M059J (cell line): ENCODE measurements at places on chromosomes 11 and 22. TPM values are rescaled to one million over a fixed set of nuclear protein-coding genes. Genes with fewer than 3 reads are reported as not detected.

DNA sequence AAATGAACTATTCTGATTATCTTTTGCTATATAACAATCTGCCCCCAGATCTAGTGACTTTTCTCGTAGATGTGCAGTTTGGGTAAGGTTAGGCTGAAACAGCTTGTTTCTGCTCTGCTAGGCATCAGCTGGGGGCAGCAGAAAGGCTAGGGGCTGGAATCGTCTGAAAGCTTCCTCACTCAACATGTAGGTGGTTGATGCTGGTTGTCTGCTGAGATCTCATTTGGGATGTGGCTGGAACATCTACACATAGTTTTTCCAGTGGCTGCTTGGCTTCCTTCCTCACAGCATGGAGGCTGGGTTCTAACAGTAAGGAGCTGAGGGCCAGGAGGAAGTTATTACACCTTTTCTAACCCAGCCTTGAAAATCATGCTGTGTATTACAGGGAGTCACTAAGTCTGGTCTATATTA lies 30.2 kb downstream of the USP47 start:
- DNase-seq: peak; percentile 19

DNA sequence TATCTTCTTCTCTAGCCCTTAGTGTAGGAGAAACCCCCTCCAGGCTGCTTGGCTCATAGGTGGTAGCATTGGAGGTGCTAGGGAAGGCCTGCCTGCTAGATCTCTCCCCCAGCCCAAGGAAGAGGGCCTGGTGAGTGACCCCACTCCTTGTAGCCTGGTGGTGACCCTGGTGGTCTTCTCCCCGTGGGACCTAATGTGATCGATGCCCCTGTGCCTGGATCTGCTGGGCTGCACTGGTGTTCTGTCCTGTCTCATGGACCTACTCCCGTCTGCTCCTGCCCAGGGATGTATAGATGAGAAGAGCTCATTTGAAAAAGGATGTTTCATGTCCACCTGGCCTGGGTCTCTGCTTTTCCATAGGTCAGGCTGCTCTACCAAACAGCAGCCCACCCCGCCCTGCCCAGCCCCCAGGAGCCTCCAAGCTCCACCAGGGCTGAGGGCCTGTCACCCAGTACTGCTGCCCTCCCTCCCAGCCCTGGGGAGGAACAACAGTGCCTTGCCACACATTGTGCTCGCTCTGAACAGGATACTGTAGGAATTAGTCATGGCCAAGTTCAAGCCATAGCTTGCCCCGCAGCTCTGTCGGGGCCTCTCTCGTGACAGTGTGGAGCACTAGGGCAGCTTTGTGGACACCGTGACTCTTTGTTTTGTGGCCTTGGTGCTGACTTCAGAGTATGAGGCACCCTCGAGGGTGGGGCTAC lies 19.7 kb downstream of the SLC37A2 start:
- peak; percentile 97 for DNase-seq

DNA sequence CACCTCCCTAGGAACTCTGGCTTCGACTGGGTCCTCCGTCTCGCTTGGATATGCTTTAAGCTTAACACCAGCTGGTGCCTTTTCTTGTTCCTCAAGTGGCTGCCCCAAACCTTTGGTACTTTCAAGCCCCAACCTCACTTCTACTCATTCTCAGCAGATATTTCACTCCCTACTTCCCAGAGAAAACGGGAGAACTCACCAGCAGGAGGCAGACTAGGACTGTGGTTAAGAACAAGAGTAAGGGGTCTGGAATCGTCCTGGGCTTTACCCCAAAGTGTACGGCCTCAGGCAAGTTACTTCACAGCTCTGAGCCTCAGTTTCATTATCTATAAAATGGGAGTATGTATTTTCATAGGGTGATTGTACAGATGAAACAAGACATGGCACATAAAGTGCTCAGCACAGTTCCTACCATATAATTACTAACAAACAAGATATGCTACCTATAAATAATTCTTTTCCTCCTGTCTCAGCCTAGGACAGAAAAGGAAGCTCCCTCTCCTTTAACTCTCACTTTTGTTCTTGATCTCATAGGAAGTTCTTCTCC lies 37.8 kb downstream of the PAMR1 start:
- DNase-seq: peak; percentile 43

- peak; percentile 37 for DNase-seq
Measured at GRCh38 chr22:41092847-41093411, 537 bp downstream of the EP300 start.

GRCh38 chr11:67247946-67248550 lies 18.2 kb upstream of the GRK2 start:
- no peak for DNase-seq

GRCh38 chr22:35544189-35544588 lies 3.6 kb downstream of the RASD2 start:
- DNase-seq: no peak

DNA sequence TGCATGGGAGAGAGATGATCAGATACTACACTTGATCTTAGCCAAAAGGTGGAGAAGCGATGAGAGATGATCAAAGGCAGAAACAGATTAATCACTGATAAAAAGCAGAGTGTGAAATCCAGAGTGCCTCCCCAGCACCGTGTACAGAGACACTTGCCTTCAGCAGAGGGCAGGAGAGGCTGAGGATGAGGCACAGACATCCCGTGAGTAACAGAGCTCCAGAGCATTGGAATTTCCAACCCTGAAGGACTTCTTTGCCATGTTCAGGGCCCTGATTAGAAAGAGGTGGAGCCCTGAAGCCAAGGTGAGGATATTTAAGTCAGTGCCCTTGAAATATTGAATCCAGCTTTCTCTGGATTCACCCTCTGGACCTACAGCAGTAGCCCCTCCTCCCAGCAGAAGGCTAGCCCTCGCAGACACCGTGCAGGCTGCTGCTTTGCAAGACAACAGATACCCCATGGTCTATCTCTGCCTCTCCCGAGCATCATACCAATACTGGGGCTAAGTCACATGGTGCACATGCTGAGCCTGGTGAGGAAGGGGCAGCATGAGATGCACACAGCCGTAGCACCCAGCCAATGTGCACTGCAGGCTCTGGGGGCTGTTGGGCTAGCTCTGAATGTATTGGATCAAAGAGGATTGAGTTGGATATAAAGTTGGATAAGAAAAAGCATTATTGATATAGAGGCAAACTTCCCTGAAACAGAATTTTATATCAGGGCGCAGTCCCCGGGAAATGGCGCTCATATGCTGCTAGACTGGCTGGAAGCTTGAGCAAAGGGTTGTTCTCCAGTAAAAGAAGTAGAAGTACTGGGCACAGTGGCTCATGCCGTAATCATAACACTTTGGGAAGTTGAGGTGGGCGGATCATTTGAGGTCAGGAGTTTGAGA lies 200.3 kb upstream of the B3GAT1 start:
- no peak for DNase-seq

GRCh38 chr11:117792241-117792640 lies 4.8 kb downstream of the DSCAML1 start:
- no peak for DNase-seq

GRCh38 chr11:76769645-76770586 lies 13.2 kb upstream of the TSKU start:
- peak; percentile 86 for DNase-seq

DNA sequence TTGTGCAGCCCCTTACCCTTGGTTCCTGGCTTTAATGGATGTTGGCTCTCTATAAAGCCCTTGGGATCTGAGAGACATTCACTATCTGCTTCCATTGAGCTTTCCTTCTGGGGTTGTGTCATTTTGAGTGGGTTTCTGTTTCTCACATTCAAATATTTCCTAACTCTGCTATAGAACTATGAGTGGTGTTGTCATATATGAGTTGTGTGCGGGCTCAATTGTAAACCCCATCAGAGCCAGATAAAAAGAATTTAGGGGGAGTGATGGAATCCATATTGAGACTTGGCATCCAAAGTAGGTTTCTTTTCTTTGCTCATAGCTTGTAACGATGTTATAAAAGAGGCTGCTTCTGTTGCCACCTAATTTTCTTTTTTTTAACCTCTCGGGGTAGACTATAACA lies 41.8 kb upstream of the SPON1 start:
- no peak for DNase-seq

DNA sequence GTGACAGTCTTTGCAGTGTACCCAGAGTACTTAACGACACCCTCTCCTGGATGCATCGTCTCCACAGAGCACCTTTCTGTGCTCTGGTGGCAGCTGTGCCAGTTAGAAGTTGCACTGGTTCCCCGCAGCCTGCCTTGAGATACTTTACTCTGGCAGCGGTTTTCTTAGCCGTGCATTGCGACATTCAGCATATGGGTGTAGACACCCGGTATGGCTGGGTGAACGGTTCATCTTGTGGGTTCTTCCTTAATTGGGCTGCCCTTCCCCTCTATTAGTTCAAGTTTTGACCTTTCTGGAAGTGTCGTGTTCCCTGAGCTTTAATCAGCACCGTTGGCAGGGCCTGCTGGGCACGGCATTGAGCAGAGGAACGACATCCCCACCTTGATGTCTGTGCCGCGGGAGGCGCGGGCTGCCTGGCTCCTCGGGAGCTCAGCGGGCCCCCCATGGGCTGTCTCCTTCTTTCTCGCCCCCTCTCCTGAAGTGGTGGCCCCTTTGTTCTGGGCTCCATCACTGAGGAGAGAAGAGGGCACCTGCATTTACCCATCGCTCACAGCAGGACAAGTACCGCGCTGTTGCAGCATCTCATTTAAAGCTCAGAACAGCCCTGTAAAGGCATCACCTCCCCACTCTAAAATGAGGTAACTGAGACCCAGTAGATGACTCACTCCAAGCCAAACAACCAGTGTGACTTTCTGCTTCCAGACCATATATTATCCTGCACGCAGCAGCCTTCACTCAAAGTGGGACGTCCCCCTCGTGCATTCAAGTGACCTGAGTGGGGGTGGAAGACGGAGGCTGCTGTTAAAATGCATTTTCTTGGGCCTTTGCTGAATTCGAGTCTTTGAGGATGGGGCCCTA lies 13.3 kb downstream of the FAM83F start:
- no peak for DNase-seq

DNA sequence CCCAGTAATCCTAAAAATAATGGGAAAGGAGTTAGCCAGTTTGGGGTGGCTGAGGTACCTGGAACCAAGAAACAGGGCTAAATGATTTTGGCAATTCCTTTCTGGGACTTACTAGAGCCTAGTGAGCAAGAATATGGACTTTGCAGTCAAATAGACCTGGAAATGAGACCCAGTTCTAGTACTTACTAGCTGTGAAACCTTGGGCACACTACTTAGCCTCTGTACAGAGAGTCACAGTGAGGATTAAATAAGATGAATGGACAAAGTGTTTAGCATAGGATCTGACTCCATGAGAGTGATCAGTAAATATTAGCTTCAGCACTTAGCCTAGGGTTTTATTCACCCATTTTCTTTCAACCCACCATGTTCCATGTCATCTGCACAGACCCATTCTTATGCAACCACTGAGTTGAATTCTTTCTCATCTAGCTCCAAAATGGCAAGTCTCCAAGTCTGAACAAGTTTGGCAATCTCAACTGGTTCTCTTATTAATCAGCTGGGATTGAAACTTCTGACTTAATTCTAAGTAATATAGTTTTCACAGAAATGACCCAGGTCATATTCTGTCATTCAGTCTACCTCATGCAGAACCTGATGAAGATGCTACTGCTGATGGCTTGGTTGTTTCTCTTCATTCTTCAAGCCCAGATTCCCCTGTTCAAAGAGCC lies 15.0 kb upstream of the SORL1 start:
- DNase-seq: no peak

DNA sequence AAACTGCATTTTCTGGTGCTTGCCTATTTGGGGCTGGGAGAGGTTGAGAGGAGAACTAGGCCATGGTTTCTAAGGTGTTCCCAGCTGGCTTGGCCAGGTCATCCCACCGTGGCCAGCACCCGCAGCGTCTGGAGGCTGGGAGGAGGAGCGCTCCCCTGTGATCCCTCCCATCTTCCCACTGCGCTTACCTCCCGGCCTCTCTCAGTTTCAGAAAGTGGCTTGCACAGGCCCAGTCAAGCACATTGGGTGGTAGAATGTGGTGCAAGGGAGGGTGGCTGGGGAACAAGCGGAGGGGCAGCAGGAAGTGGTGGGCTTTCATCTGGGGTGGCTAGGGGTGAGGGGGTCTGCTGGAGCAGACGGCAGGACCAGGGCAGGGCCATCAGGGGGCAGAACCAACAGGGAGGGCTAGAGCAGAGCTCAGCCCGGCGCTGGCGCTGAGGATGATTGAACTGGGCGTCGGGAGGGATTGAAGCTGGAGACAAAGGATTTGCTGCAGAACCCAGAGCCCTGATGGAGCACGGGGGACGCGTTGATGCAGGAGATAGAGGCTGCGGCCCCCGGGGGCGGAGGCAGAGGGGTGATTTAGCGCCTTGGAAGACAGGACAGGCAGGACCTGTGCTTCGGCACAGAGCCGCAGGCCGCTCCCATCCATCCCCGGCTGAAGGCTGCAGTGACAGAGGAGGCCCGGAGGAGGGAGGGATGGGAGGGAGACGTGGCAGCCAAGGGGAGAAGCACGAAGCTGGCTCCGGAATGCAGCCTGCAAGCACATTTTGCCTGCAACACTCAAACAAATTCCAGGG lies 76.0 kb downstream of the TRIM29 start:
- no peak for DNase-seq

GRCh38 chr11:115222863-115223530 lies 281.2 kb downstream of the CADM1 start:
- peak; percentile 31 for DNase-seq

GRCh38 chr11:7673724-7674434 lies 579 bp upstream of the CYB5R2 start:
- DNase-seq: no peak

DNA sequence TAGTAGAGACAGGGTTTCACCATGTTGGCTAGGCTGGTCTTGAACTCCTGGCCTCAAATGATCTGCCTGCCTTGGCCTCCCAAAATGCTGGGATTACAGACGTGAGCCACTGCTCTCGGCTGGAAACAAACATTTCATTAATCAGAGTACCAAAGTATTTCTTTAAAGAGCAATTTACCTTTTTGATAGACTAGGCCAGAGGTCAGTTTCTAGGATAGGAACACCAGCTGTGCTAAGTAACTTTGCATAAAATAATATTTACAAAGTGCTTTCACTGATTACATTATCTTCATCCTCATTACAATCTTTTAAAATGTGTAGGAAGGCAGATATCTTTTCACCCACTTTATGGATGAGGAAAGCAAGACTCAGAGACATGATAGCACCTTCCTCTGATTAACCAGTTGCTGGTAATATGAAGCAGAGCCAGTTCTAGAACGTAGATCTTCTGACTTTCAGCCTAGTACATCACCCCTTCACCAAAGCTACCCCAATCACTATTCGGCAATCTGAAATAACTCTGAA lies 355.2 kb downstream of the SOX6 start:
- no peak for DNase-seq

- DNase-seq: no peak
Measured at GRCh38 chr22:17192186-17192585, 27.0 kb downstream of the ADA2 start.

- no peak for DNase-seq
Measured at GRCh38 chr11:68480852-68481510, 20.4 kb downstream of the PPP6R3 start.

GRCh38 chr11:94504689-94505293 lies 7.5 kb upstream of the C11orf97 start:
- DNase-seq: peak; percentile 56

The POLD3 gene
- total RNA-seq: 26.9 and 37.4 TPM in 2 replicates

The KDM4E gene
- total RNA-seq: not detected in 2 replicates

The BTG4 gene
- not detected in 2 replicates for total RNA-seq

The E2F8 gene
- 3.9 and 8.5 TPM in 2 replicates for total RNA-seq

The TSSK2 gene
- total RNA-seq: not detected in 2 replicates

The OVOL1 gene
- total RNA-seq: not detected in 2 replicates

The POU2AF3 gene
- total RNA-seq: not detected in 2 replicates

The HDHD5 gene
- 30.8 and 32.1 TPM in 2 replicates for total RNA-seq

The LRRC56 gene
- 0.25 and 0.34 TPM in 2 replicates for total RNA-seq

The APOL3 gene
- total RNA-seq: 11.7 and 12.4 TPM in 2 replicates

The CDHR5 gene
- not detected in 2 replicates for total RNA-seq
